ENCODE measurements at places on chromosomes 13 and 19. TPM values are rescaled to one million over a fixed set of nuclear protein-coding genes. Genes with fewer than 3 reads are reported as not detected.

ZNF66 gene
- total RNA-seq, result 62.5 TPM

GRCh38 chr19:3723883-3724282 is 15.7 kb downstream of the TJP3 start:
- DNase-seq, result no peak

GRCh38 chr13:98568918-98569317 is 8.0 kb downstream of the STK24 start:
- no peak for DNase-seq

- DNase-seq, result no peak
These were observed 48.3 kb downstream of the CD320 start for GRCh38 chr19:8259922-8260247.

DNA sequence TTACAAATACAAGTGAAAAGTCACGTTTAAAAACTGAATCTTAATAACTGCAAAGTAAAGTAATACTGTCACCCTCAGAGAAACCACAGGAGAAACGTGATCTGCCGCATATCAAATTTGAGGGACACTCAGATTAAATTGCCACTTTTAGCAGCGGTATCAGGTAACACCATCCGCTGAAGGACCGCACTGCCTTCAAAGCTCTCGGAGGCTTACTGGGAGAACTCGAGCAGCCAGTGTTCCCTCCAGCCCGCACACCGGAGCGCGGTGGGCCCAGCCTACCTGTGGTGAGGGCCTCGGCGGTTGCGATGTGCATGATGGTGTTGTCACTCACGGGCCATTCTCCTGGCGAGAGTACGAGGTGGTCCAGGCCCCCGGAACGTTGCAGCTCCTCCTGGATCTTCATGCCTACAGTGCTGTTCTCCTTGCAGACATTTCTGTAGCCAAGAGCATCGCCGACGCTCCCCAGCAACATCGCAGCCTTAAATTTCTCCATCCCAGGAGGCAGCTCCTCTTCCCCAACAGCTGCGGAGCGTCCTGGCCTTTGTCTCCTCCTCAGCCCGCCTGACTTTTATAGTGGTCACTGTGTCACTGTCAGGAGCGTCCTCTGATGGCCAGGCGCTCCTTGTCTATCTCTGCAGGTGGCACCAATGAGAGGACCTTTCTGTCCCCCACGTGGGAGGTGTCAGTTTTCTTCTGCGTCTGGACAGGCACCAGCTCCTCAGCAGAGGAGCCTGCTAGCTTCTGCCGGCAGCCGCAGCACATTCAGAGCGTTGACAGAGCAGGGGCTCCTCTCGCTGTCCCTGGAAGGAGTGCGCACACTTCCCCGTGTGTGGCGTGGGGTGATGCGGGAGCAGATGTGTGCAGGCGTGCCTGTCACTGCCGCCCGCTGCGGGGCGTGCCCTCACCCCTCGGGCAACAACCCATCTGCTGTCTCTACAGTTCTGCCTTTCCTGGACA is at the start of gene ADPRHL1:
Gene ADPRHL1 (minus strand): TSS at position 547 of the 960 bp plus-strand sequence. CDS start 51 bp downstream, at position 496.
- no peak for DNase-seq

DNA sequence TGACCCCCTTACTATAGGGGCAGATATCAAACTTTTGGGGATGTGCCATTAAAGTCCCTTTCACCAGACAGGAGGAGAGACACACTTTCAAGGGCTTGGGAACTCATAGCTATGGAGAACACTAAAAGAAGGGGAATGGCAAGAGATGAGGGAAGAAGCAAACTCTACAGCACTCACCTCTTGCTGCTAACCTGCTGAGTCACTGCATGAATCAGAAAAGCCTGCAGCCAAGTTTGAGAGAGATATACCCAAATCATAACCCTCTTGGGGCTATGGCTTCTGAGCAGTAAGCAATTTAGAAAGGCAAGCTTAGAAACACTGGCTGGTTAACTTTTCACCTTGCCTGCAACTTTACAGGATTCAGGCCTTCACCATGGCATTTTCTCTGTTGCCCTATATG is 1028.0 kb downstream of the UQCRFS1 start:
- no peak for DNase-seq

BRSK1 gene
- total RNA-seq, result 10.6 TPM

BRME1 gene
- 3.3 TPM for total RNA-seq

GRCh38 chr19:33273065-33273736 is 29.1 kb downstream of the CEBPA start:
- DNase-seq, result no peak

GRCh38 chr19:40614622-40615411 is 13.6 kb downstream of the LTBP4 start:
- DNase-seq, result peak; percentile 88

GRCh38 chr19:53531457-53531856 is 6.5 kb upstream of the ZNF331 start:
- no peak for DNase-seq

DNA sequence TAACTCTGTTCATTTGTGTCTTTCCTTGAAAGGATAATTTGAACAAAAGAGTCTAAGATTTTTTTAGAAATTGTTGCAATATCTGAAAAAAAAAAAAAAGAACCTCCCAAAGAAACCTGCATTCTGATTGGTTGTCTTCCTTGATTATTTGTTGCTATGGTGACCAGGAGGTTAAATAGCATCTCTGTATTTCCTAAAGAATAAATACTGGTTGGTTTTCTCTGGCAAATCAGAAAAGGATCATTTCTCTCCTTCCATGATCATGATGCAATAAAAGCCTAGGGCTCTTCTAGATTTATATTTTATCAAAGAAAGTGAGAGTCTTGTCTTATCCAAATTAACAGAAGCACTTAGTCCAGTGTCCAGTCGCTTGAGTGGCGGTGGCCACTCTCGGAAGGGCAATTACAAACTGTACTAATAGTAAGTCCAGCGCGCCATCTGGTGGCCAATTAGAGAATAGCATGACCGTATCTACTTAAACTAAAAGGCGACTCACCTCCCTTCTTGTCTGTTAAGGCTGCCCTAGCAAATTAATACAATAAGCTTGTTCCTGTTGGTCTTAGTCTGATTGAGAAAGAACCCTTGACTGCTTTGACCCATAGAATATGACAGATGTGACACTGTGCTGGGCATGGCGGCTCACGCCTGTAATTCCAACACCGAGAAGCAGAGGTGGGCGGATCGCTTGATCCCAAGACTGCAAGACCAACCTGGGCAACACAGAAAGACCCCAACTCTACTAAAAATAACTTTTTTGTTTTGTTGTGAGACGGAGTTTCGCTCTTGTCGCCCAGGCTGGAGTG is 47.0 kb upstream of the PNMA8B start:
- DNase-seq, result peak; percentile 90

DNA sequence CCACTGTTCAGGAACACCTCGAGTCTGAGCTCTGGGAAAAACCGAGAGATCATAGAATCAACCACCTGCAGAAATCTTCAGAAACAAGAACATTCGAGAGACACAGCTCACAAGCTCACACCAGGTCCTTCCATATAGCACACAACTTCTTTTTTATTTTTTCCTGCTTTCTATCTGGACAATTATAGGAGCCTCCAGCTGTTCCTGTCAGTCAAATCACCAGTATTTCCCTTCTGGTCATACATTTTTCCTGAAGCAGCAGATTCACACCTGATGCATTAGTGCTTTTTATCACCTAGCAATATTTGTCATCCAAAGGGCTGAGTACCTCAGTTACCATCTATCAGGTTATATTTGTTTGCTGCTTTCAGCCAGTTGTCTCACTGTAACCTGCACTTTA is 323.5 kb downstream of the FOXO1 start:
- DNase-seq, result no peak

KLF2 gene
- 56.1 TPM for total RNA-seq

GRCh38 chr19:49692147-49692506 is 1.2 kb downstream of the CPT1C start:
- DNase-seq, result no peak

DNA sequence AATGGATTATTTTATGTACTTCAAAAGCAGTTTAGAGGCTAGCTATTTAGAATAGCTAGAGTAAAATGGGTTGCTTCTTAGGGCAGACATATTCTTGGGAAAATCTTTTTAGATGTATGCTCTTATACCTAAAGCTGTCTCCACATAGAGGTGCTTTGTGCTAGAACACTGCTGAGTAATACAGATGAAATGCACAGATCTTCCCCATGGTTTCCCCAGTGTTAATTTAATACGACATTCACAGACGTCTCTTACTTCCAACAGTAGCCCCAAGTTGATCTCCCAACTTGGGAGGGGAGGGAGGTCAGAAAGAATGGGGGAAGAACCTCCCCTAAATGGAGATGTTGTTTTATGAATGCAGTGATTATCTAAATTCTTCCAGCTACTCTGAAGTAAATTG is 16.9 kb downstream of the NALCN start:
- no peak for DNase-seq

ZNF528 gene
- 56.3 TPM for total RNA-seq

GRCh38 chr19:18840288-18841267 is 8.8 kb downstream of the UPF1 start:
- DNase-seq, result no peak

GRCh38 chr19:3073931-3074595 is 11.8 kb upstream of the TLE5 start:
- DNase-seq, result no peak

DNA sequence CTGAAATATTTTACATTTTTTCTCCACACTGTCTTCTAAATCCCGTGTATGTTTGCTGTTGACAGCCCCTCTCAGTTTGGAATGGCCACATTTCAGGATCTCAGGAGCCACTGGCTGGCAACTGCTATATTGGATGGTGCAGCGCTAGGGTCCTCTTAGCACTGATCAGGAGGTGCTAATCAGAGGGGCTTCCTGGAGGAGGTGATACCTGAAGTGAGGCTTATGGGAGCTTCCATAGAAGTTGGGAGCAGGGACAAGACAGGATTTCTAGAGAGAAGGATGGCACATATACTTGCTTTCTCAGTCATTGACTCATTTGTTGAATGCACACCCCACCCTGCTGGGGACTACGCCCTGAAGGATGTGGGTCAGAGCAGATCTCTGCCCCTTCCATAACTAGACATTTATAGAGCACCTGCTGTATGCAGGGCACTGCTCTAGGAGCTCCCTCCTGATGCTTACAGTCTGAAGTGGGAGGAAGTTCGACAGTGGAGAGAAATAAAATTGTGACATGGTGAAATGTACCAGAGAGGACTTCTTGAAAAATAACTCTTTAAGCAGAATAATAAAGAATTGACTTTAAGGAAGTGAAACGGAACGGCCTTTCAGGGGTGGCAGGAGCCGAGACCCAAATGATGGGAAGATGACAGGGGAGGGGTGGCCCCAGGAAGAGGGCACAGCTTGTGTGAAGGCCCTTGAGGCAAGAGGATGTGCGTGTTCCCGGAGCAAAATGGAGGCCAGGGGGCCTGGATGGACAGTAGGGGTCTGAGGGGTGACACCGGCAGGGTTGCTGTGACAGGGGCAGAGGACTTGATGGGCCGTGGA is 13.1 kb downstream of the AP2A1 start:
- DNase-seq, result no peak

ADGRE3 gene
- total RNA-seq, result not detected

DNA sequence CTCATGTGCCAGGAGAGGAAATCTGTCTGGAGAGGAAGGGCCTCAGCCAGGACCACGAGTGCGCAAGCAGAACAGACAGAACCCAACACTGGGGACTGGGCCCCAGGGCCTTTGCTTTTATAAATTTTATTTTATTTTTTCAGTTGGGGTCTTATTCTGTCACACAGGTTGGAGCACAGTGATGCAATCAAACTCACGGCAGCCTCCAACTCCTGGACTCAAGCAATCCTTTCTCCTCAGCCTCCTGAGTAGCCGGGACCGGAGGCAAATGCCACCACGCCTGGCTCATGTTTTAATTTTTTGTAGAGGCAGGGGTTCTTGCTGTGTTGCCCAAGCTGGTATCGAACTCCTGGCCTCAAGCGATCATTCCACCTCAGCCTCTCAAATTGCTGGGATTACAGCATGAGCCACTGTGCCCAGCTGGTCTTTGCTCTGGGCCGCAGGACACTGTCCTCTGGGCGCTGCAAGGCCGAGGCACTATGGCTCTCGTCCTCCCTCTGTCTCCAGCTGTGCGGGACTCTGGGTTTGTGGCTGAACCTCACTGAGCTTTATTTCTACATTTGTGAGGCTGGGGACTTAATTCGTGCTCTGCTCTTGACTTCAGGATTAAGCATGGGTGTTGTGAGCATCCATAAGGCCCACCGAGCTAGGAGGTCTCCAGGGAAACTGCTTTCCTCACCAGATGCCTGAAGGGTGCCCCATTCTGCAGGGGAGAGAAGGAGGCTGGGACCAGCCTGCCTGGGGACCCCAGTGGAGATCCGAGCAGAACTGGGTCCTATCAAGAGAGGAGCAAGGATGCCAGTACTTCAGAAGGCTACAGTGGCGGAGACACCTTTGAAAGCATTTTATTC is 144.2 kb upstream of the VSTM2B start:
- peak; percentile 18 for DNase-seq

DNA sequence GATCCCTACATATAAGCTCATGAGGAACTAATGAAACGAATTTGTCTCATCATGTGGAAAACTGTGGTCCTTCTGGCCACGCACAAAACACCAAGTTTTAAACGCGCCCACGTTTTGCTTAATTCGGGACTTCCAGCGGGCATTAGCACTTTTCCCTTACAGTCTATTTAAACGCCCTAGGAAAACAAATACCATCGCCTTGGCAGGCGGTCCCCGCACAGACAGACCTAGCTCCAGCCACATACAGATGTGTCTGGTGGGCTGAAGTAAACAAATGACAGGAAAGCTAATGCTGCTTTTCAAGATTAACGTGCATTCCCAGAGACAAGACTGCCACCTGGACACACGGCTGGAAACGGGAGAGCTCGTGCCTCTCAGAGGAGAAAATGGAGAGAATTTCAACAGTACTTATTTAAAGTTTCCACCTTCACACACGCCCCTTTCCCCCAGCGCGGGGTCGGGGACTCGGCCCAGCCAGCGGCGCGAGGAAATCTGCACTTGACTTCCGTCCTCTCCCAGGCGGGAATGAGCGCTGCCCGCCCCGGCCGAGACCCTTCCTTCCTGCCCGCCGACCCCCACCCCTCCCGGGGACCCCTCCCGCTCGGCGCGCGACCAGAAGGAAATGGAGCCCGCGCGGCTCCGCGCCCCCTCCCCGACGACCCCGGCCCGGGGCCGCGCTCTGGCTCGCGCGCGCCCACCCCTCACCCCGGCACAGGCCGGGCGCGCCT is 931 bp downstream of the USP12 start:
- DNase-seq, result no peak

GRCh38 chr13:87536499-87536898 is 134.7 kb upstream of the SLITRK5 start:
- no peak for DNase-seq
